ENCODE measurements at places on chromosomes 12 and 14. TPM values are rescaled to one million over a fixed set of nuclear protein-coding genes. Genes with fewer than 3 reads are reported as not detected.

The DIO2 gene
- total RNA-seq = 4.2 TPM

The TXNDC16 gene
- 6.5 TPM for total RNA-seq

The FAM216A gene
- 11.7 TPM for total RNA-seq

The IL31 gene
- total RNA-seq = not detected

The CCDC197 gene
- total RNA-seq = not detected

The TNS2 gene
- 37.2 TPM for total RNA-seq

The ADAMTS20 gene
- not detected for total RNA-seq

The SYNE3 gene
- 19.2 TPM for total RNA-seq

The POLR3B gene
- 9.7 TPM for total RNA-seq

The GPR132 gene
- not detected for total RNA-seq

The RNU4-1 gene
- 55.9 TPM for total RNA-seq

The PRR4 gene
- 0.47 TPM for total RNA-seq

The ADSS1 gene
- total RNA-seq = 9.6 TPM

Measured in smooth muscle cell of the coronary artery (primary cell).